ENCODE measurements at places on chromosomes 16 and 17.

GRCh38 chr17:7833011-7833794 lies 814 bp upstream of the KDM6B start:
- no peak for DNase-seq

DNA sequence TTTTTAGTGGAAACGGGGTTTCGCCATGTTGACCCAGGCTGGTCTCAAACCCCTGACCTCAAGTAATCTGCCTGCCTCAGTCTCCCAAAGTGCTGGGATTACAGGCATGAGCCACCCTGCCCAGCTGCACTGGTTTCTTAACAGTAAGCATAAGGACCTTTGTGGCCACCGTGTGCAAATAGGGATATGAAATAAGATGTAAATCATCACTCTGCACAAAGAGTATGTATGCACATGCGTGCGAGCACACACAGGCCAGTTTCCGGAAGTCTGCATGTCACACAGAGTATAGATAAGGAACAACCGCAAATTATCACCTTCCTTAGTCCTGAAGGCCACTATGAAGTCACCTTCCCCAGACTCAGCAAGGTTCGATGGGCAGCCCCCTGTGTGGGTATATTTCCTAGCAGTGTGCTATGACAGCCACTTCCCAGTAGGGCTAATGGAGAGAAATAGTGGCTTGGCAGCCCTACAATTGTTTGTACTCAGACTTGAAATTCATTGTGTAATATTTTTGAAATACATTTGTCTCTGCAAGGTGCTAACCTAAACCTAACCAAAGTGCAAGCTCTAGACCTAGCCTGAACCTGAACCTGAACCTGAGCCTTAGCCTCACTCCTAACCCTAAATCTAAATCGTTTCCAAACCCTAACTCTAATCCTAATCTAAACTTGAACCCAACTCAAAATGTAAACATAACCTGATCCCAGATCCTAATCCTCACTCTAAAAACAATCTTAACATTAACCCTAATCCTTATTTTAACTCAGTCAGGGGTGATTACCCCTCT lies 48.4 kb upstream of the SKAP1 start:
- no peak for DNase-seq

- DNase-seq, result no peak
Observed at GRCh38 chr17:29574732-29575510, 6.4 kb downstream of the TP53I13 start.

DNA sequence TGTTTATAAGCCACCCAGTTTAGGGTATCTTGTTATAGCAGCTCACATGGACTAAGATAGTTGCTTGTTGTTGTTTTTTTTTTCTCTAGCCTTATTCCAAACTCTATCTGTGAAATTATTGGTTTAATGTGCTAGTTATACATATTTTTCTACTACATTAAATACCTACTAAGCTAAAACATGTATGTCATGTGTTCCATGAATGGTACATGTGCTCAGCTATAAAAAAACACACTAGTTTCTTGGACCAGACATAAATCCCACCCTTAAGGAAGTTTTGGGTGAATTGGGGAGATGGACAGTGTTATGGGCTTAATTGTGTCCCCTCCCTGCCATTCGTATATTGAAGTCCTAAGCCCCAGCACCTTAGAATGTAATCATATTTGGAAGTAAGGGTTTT lies 19.8 kb downstream of the ITPRIPL2 start:
- DNase-seq, result no peak

DNA sequence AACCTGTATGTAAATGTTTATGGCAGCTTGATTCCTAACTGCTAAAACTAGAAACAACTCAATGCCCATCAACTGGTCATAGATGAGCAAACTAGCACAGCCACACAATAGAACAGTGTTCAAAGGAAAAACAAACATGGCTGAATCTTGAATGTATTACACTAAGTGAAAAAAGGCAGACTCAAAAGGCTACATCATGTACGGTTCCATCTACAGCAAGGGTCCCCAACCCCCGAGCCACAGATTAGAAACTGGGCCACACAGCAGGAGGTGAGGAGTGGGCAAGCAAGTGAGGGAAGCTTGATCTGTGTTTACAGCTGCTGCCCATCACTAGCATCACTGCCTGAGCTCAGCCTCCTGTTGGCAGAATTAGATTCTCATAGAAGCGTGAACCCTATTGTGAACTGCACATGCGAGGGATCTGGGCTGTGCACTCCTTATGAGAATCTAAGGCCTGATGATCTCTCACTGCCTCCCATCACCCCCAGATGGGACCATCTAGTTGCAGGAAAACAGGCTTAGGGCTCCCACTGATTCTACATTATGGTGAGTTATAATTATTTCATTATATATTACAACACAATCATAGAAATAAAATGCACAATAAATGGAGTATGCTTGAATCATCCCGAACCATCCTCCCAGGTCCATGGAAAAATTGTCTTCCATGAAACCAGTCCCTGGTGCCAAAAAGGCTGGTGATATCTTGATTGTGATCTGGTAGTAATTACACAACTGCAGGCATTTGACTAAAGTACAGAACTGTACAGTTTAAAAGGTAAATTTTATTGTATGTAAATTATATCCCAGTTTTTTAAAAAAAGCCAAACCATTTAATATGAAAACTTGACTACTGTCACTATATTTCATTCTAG lies 7.7 kb downstream of the CEP20 start:
- no peak for DNase-seq

- DNase-seq, result no peak
Observed at GRCh38 chr17:58195518-58196123, 3.1 kb downstream of the EPX start.

- peak; percentile 64 for DNase-seq
Observed at GRCh38 chr17:48814504-48814903, 2.5 kb downstream of the TTLL6 start.

DNA sequence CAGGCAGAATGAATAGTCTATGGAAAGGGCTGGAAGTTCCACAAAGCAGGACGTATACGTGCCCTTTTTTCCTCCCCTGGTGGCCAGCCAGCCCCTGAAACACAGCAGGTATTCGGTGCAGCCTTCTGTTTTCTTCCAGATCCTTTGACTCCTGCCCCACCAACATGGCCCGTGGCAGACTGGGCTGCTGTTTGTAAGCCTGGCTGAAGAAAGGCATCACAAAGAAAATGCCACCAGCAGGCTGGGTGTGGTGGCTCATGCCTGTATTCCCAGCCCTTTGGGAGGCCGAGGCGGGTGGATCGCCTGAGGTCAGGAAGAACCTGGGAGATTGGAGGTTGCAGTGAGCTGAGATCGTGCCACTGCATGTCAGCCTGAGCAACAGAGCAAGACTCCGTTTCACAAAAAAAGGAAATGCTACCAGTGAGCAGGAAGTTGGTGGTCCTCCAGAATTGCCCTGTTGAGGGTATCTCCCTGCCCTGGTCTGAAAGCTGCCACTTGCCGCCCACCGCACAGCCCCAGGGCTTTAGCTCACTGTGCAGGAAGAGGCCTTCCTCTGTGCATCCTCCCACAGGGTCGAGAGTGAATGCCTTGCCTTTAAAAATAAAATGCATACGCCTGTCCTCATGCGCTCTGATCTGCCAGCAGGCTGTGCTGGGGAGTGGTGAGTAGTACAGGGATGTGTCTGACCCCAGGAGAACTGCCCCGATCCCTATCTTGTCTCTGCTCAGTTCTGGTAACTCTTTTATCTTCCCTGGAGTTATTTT lies 587.7 kb downstream of the MAF start:
- DNase-seq, result no peak

DNA sequence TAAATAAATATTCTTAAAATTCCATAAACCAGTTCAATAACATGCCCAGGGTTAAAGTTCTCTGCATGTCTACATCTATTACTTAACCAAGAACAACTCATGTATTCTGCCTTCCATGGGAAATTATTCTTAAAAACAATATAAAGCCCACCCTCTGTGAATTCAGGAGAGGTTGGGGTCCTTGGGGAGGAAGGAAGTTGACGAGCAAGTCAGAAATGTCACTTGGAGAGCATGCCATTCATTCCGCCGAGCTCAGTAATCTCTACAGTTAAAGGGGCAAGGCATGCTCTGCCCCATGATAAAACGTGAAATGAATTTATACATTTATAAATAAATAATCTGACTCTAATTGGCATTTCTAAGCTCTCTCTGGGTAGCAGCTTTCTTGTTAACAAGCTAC lies 405.1 kb downstream of the TOX3 start:
- DNase-seq, result no peak

DNA sequence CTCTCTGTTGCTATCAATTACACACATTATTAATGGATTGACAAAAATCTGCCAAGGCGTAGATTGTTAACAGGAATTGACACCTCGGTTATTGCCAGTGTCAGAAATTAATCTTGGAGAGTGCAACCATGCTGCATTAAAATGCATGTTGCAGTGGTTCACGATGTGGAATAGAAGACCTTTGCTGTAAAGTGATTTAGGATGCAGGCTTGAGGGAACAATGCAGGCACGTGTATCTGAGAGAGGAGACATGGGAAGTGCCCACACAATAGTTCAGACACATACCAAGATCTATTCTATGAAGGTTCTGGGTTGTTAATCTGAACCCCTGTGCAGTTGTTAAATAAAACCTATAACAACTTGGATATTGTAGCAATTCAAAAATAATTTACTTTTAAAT lies 1032.8 kb upstream of the CDH8 start:
- DNase-seq, result no peak

DNA sequence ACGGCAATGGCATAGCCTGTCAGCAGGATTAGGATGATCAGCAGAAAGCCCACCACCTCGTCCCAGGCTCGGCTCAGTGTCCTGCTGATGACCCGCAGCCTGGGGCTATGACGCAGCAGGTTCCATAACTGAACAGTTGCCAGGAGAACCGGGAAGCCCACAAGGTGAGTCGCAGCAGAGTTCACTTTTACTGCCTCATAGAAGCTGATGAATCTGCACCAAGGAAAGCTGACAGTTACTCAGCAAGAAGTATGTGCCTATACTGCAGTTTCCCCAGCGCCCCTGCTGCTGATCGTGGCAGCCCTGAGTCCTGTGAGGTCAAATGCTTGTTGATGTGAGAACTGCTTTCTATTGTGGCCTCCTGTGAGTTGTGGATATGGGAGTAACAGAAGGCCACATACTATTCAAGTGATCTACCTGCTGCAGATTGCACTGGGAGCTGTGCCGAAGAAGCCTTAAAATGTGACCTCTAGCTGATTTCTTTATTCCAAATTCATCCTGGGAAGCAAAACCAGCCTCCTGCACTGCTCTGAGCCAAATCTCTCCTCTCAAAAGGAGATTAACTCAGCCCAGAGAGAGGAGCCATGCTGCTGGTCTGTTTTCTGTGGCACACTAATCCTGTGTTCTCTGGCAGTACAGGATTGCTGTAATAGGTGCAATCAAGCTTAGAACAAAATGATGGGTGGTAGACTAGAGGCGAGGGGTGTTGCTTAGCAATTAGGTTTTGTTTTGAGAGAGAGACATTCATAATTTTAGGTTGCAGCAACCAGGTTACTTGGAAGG lies 38.8 kb downstream of the IST1 start:
- peak; percentile 28 for DNase-seq

GRCh38 chr17:47870056-47870455 lies 19.1 kb upstream of the SP6 start:
- DNase-seq, result no peak

- DNase-seq, result no peak
Observed at GRCh38 chr16:84178146-84178765, 8.6 kb downstream of the TAF1C start.

DNA sequence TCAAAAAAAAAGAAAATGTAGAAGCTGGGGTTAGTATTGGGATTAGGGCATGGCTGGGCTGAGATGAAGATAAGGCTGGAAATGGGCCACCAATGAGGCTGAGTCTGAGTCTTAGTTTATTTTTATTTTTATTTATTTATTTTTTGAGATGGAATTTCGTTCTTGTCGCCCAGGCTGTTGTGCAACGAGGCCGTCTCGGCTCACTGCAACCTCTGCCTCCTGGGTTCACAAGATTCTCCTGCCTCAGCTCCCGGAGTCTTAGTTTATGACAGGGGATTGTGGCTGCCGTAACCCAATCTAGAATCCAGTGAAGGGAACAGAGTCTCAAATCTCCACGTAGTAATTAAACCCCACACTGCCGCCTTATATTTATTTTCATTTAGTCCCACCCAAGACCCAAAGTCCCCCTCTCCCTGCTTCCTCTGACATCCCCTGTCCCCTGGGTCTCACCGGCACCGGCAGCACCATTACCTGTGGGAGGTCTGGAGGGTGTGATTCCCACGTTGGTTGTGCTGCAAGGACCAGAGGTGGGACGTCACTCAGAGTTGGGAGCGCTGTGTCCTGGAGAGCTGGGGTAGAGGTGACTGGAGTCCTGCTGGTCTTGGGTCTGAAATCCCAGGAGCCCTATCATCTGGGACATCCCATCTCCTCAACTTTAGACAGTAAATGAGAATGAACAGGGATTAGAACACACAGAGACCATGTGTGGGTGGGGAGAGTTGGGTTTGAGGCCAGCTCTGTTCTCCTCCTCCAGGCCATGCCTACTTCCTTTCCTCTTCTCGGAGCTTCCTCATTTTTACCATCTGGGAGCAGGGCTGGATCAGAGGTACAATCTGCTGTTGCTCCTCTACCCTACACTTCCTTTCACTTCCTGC lies at the start of gene CLEC10A:
TSS of gene CLEC10A (minus strand) at position 671 of the 875 bp plus-strand sequence. CDS start 1,439 bp downstream, outside the sequence.
- DNase-seq, result no peak

- no peak for DNase-seq
Observed at GRCh38 chr17:80640366-80641084, 95.9 kb downstream of the RPTOR start.

DNA sequence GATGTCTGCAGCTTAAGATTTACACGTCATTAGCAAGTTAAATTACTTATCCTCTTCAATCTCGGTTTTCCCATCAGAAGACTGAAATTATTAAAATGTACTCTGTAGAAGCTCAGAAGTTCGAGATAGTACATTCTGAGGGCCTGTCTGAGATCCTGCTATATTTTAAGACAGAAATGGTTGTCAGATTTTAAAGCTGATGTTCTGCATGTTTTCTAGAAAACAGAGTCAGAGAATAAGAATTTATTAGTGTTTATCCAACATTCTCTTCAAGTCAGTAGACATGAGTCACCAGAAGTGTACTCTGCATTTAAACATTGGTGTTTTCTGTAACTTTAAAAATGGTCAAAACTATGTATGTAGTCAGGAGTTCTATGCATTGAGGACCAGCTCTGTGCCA lies 155.2 kb upstream of the MYOCD start:
- peak; percentile 65 for DNase-seq

DNA sequence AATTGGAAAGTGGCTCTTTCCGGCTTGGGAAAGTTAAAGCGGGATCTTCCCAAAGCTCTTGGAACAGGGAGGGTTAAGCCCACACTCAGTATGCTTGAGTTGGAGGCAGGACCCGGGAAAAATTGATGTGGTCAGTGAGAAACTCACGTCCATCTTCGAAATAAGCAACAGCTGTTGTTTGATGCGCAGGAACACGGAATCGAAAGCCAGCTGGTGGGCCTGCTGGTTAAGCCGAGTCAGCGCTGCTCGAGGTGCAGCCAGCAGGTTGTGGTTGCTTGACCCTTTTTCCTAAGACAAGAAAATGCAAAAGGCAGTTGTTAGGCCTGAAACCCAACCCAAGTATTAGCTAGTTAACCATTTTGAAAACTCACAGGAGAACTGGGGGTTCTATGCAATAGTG lies 49.4 kb downstream of the COG7 start:
- DNase-seq, result no peak
